ENCODE measurements at places on chromosomes 1 and 21.

DNA sequence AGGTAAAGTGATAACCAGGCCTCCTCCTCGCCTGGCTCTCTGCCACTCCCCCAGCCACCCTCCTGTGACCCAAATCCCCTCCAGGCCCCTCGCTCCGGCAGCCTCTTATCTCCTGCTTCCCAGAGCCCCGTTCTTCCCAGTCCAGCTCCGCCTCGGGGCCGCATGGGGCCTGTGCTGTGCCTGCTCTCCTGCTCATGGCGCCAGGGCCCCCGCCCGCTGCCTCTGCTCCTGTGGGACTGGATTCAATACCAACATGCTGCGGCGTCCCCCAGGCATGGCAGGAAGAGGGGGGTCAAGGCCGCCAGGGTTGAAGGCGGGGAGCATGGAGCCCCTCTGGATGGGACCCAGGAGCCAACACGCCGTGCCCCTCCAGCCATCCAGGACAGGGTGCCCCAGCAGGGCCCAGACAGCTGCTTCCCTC is 213.0 kb upstream of the VAMP3 start:
- DNase-seq, result no peak

DNA sequence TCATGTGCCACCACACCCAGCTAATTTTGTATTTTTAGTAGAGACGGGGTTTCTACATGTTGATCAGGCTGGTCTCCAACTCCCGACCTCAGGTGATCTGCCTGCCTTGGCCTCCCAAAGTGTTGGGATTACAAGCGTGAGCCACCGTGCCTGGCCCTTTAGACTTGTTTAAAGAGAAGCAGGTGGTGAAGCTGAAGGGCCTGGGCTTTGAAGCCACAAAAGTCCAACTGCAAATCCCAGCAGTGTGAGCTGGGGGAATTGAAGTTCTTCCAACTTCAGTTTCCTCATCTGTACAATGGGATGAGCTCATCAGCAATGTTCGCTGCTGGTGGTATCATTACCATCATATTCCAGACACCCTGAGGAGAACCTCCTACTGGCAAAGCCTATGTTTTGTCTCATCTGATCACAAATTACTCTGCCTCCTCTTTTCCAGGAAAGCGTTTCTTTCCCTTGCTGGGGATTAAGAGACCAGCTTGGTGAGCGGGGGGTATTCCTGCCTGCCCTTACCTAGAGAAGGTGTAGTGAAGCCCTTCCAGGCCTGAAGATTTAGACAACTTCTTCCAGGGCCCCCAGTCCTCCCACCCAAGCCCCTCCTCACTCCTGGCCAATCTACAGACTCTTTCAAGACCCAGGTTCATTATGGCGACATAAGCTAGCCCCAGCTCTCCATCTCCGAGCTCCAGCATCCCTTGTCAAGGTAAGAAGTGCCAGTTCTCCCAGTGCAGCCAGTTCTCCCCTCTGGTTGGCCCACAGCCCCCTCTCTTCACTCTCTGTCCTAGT is 2.4 kb upstream of the SHISA4 start:
- DNase-seq, result no peak

DNA sequence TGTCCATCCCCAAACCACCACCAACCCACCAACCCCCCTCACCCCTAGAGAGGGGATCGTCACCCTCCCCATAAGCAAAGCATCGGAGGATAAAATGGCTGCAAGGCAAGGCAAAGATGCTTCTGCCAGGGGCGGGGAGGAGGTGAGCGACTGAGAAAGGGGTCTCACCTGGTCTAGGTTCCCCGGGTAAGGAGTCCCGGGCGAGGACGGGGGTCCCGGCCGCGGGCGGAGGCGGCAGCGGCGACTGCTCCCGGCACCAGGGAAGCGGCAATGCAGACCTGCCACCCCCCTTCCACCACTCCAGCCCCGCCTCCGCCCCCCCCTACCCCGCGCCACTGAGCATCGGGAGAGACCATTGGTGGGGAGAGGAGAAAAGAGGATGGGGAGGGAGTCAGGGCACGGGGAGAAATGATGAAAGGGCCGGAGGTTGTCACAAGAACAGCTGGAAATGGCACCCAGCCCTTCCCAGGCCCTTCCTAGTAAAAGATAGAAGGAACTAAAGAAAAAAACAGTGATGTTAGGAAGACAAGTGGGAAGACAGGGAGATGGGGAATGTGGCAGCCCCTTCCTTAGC is at the start of gene SV2A:
Gene SV2A (minus strand): TSS at position 274 of the 574 bp plus-strand sequence. CDS start 4,004 bp downstream, outside the sequence.
- peak; percentile 90 for DNase-seq

- DNase-seq, result peak; percentile 74
These were observed 29.1 kb upstream of the KIAA0040 start for GRCh38 chr1:175221557-175222175.

- peak; percentile 26 for DNase-seq
These were observed 36.3 kb upstream of the COL6A1 start for GRCh38 chr21:45945066-45945867.

- DNase-seq, result no peak
These were observed 8.3 kb downstream of the TGFBR3 start for GRCh38 chr1:91877574-91878208.

DNA sequence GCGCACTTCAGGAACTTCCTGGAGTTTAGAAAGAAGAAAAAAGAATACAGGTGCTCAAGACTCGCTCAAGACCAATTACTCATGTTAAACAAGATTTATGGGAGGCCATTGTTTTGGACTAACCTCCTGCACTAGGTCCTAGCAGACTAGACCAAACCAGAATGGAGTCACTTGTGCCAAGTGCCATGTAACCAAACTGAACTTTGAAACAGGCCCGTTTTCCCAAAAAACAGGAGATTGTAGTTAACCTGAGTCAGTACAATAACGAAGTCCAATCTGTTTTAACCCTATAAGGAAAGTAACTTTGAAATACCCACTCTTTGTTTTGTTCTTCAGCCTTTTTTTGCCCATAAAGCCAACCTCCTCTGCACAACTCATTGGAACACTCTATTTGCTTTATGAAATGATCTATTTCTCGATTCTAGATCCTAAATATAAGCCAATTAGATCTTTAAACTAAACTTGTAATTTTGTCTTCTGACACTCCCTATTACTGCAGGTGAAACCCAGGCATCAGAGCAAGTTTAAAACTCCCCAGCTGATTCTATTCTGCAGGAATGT is 695 bp upstream of the NTPCR start:
- no peak for DNase-seq

DNA sequence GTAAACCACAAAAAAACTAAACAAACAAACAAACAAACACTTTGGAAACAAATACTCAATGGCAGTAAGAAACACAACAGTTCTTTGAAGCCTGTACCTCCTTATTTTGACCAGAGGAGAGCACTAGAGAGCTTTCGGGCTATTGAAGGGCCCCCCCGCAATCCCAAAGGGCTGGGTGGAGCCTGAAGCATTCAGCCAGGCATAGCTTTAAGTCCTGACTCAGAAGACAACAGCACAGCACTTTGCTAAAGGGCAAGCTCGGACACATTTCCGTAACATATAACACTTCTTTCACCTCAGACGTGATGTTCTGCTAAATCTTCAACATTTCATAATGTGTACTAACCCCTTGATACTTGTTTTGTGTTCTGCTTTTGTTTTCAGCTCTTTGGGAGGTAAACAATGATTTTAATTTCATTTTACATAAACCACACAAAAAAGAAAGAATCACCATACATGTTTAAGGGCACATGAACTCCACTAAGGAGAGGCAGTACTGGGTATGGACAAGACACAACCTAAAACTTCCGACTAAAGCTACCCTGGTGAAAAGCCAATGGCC is 9.7 kb upstream of the SHCBP1L start:
- peak; percentile 85 for DNase-seq

- peak; percentile 71 for DNase-seq
These were observed 31.1 kb upstream of the SRP9 start for GRCh38 chr1:225746361-225747179.

GRCh38 chr1:75932304-75932703 is at the start of gene ASB17:
TSS of gene ASB17 (minus strand) at chr1:75932404. CDS start at chr1:75932291, 113 bp downstream.
- DNase-seq, result no peak

GRCh38 chr1:204868340-204868700 is 2.3 kb upstream of the NFASC start:
- peak; percentile 35 for DNase-seq

DNA sequence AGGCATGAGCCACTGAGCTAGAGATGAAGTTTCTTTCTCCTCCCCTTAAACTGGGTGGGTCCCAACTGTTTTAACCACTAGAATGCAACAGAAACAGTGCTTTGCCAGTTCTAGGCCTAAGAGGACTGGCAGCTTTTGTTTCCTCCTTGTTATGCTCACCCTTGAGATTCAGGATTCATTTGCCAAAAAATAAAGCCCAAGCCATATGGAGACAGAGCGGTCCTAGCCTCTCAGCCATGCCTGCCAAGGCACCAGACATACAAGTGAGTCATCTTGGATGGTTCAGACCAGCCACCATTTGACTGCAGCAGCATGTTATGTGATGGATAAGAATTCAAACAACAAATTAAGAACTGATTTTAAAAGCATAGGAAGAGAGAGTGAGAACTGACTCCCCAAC is 38.1 kb upstream of the STUM start:
- no peak for DNase-seq

DNA sequence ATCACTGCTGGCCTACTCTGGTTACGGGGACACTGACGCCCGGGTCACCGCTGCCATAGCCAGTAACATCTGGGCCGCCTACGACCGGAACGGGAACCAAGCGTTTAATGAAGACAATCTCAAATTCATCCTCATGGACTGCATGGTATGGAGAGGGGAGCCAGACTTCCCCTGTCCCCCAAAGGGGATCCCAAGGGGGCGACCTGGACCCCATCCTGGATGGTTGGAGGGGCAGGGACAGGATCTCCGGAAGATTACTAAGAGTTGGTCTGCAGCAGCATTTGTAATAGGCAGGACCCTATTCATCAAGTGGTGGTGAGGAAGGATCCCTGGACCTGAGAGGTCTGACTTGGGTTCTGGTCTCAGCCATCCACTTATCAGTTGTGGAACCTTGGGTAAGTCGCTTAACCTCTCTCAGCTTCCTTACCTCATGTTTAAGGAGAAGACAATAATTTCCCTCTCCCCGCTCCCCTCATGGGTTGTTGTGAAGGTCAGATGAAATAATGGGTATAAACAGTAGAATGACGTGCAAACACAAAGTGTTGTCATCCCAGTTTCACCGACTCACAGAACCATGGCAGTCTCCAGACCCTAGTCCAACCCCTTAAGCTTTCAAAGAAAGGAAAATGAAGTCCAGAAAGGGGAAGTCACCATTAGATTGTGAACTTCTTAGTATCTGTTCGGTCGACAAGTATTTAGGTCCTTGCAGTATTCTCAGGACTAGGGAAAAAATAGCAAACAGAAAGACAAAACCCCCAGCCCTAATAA is 883 bp downstream of the LAMTOR2 start:
- DNase-seq, result no peak

GRCh38 chr1:187516874-187517273 is 688.1 kb downstream of the PLA2G4A start:
- no peak for DNase-seq

- DNase-seq, result peak; percentile 89
These were observed 35.8 kb downstream of the EPHX1 start for GRCh38 chr1:225845571-225846259.

Measured in iPS-NIHi11 (cell line).